Activated gamma-delta T cell (primary cell): ENCODE measurements at places on chromosomes 1 and 21.

DNA sequence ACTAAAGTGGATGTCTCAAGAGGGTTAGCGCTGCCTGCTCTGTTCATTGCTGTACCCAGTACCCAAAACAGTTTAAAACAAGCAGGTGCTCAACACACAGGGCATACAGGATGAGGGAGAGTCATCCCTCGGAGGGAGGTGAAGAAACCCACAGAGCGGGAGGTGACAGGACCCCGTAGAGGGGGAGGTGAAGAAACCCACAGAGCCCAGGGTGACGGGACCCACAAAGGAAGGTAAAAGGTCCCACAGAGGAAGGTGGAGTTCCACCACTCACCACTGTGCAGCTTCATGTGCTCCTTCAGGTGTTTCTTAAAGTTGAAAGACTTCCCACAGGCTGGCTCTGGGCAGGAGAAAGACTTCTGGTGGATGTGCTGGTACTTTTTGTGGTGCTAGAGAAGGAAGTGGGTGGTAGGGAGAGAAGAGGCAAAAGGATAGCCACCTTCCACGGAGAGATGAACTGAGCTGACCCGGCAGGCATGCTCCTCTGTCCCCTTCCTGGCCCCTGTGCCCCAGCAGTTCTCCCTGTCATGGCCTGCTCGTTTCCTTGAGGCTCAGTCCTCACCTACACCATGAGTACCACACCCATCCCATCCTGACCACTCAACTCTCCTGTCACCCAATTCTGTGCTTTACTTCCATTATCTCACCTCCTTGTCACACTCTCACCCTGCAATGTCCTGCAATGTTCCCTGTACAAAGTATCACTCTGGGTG lies 5.1 kb downstream of the ZNF692 start:
- no peak for DNase-seq

GRCh38 chr1:16946646-16947045 lies 24.9 kb downstream of the CROCC start:
- no peak for DNase-seq

DNA sequence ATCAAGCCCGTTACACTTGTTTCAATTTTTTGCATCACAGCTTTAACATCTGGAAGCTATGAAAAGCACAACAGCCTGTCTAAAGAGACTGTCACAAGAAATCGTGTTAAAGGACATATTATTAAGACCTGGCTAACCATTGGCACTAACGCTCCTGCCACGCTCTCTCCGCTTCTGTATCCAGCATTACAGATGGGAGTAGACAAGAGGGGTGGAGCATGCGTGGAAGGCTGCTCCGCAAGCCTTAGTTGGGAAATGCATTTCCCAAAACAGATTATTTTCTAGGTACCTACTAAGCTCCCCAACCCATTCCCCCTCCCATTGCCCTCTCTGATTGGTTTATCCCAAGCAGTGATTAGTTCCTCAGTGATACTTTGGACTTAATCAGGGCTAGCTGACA lies 72.4 kb downstream of the NTNG1 start:
- no peak for DNase-seq

DNA sequence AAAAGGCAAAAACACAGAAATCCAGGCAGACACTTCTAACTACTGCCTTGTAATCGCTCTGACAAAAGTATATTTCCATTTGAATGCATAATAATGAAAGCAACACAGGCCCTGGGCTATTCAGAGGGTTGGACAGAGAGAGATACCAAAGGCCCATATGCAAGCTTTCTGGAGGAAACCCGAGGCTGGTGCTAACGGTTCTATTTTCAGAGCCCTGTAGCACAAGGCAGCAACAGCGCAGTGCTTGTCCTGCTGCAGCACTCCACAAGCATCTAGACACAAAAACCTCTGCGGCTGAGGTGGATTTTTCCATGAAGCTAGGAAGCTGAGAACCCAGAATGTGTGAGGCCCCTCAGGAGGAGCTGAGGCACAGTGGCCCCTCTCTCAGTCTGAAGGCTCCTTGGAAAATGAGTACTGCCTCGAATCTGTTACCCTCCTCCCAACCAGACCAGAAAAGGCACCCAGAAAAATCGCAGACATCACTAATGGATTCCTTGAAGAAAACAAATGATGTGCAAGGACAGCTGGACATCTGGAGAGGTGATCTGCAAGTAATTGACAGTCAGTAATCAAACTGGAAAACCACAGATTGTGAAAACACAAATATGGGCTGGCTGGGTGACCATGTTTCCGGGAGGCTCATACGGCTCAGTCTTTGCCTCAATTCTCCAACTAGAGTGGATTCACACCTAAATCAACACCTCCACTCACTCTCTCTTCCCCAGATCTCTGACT lies 54.0 kb downstream of the COLGALT2 start:
- no peak for DNase-seq

DNA sequence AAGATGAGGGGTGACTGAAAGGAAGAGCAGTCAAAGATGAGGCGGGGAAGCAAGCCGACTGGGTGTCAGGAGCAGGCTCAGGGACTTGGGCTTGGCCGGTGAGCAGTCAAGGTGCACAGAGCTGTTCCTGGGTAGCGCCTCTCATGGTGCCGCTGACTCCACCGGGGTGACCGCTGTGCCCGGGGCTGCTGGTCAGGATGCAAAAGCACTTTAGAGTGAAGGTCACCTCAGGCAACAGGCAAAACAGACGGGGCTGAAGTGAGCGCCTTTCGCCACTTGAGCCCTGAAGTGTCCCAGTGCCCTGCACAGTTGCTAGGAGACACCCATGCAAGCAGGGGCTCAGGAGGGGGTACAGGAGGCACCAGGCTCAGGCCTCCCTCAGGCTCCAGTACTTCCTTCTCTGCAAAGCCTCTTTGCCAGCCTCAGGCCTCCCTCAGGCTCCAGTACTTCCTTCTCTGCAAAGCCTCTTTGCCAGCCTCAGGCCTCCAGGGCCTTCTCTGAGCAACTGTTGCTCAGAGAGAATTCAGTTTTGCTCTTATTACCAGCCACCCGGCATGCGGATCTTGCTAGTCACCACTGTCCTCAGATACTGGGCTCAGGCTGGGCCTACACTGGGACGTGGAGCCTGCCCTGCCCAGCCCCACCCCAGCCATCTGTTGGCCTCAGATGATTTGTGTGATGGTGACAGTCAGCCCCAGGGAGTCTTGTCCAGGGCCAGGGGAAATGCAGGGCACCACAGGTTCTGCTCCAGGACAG lies 99.7 kb upstream of the IRF2BP2 start:
- DNase-seq = no peak

GRCh38 chr1:228500143-228500734 lies 13.1 kb downstream of the RNF187 start:
- no peak for DNase-seq

- no peak for DNase-seq
Observed at GRCh38 chr1:97352936-97353382, 567.9 kb downstream of the DPYD start.

DNA sequence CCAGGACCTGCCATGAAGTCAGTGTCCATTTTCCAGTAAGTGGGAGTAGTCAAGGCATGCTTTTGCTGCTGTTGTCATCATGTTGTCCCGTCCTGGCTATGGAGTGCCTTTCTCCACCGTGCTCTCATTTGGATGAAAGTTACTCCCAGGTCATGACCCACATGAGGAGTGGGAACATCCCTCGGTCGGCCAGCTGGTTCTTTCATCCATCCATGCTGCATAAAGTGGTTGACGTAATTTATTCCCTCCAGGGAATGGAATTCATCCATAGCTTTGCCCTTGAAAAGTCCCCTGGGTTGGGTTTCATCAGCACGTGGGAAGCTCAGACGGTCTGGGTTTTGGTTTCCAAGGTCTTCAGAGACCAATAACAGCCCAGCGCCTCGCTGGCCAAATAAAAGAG lies 11.6 kb downstream of the PLA2G2A start:
- no peak for DNase-seq

DNA sequence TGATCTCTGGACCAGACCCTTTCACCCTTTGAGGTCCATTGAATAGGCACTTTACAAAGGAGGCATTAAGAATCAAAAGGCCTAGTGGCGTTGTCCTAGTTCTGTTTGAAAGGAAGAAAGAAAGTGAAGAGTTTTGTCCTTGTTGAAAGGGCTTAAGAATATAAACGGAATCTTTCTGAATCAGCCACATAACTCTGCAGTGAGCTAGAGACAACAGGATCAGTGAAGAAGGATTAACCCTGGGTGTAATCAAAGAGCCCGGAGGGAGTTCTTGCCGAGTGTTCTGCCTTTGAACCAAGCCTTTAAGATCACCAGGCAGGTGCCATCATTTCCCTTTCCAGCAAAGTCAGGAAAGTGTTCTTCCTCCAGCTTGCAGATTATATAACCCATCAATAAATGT lies 54.8 kb upstream of the CNTN2 start:
- DNase-seq = no peak

DNA sequence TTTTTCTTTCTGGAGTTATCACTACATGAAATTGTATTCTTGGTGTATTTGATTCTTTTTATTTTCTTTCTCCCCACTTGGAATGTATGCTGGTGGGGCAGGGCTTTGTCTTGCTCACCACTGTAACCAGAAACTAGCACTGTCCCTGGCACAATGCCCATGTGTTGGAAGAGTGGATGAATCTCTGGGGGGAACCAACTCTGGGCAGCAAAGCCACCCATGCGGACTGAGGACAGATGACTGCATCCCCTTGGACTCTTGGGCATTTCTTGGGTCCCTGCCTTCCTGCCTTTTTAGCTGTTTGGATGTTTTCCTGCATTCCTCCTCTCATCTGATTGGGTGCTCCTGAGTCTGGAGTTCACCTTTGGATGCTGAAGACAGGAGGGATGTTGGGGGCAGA lies 6.1 kb downstream of the CYP4B1 start:
- DNase-seq = no peak

GRCh38 chr1:233707880-233708815 lies 94.2 kb downstream of the KCNK1 start:
- no peak for DNase-seq

DNA sequence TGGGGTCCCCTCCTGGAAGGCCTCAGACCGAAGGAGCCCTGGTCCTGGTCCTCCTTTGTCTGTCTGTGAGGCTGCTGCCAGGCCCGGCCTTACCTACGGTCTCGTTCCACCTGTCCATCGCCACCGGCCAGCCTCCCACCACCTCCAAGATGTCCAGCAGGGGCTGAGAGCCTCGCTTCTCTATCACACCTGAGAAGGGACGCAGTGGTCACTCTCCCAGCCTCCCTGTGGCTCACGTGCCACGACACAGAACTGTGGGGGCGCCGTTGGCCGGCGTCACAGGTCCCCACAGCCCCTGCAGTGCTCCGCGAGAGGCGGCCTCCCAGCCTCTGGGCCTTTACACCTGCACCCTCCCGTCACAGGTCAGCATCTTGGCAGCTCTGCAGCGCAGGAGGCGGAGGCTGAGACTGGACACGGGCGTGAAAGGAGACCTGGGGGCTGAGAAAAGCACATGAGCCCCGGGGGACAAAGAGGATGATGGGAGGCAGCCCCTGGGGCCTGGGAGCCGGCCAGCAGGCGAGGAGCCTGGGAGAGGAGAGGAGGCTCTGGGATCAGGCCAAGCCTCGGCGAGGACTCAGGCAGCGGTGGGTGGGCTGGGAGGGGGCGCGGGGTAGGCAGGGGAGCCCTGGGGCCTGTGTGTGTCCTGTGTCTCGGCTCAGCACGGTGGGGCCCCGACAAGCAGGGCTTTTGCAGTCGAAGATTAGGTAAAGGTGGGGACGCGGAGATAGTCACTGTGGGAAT lies 20.5 kb downstream of the PRXL2B start:
- no peak for DNase-seq

- no peak for DNase-seq
Observed at GRCh38 chr1:15799004-15799867, 8.2 kb downstream of the UQCRHL start.
